ENCODE measurements at places on chromosomes 2 and 18.

GRCh38 chr18:63258749-63259566, 60.6 kb downstream of the BCL2 start:
- peak; percentile 8 for DNase-seq

GRCh38 chr2:102509749-102510148, 36.7 kb downstream of the SLC9A4 start:
- DNase-seq, result no peak

GRCh38 chr2:109302319-109302718, 173.3 kb downstream of the SH3RF3 start:
- DNase-seq, result no peak

GRCh38 chr2:239689985-239690384, 289.2 kb upstream of the HDAC4 start:
- DNase-seq, result no peak

Data from ELF-1 (cell line).